ENCODE measurements at places on chromosomes 16 and 17.
A peak's percentile ranks its signal among the peaks of the same experiment; 100 is the strongest.

- no peaks in the 10 kb centered on the region for H3K27me3 ChIP-seq
- H3K4me1 ChIP-seq = peaks cover 27% of the 10 kb centered on the region
- no peak overlapping the region for H3K27ac ChIP-seq
- no peaks in the 10 kb centered on the region for H3K36me3 ChIP-seq
- no peak overlapping the region for H3K4me3 ChIP-seq
These were observed 157.1 kb downstream of the CMIP start for GRCh38 chr16:81601601-81602255.

DNA sequence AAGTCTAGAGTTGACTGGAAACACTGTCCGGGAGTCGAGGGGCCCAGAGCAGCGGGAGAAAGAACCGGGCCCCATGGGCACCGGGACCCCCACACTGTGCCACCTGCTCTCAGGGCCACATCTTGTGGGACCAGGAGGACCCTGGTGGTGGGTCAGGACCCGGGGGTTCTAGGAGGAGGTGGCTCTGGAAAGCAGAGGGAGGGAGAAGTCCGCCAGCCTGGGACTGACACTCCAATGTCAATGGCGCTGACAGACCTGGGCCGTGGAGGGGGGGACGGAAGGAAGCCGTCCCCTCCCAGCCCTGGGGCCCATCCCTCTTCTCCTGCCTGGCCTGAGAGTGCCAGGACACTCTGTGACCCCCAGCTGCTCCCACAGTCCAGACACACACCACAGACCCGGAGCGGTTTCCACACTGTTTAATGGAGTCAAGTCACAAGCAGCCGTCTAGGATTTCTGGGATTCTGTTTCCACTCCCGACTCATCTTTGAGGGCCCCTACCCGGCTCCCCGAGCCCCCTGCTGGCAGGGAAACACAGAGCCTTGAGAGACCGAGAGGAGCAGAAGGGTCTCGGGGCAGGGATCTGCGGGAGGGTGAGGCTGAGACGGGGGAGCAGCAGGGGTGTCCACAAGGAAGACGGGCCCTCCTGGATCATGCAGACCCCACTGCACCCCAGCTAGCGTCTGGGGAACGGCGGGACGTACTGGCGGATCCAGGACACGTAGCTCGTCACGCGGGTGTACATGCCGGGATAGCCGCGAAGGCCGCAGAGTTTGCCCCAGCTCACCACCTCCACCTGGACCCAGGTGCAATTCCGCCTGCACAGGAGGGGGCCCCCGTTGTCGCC is 23.5 kb upstream of the UBE2I start:
- no peak overlapping the region for H3K27ac ChIP-seq
- no peaks in the 10 kb centered on the region for H3K36me3 ChIP-seq
- H3K27me3 ChIP-seq = peaks cover 43% of the 10 kb centered on the region
- DNase-seq = no peak
- peaks cover 16% of the 10 kb centered on the region for H3K4me1 ChIP-seq

GRCh38 chr17:68707031-68707430 is 105.9 kb upstream of the FAM20A start:
- H3K4me3 ChIP-seq = no peak overlapping the region
- peaks cover 8% of the 10 kb centered on the region for H3K4me1 ChIP-seq
- DNase-seq = no peak

GRCh38 chr16:84497418-84498222 is 6.8 kb downstream of the MEAK7 start:
- DNase-seq = no peak
- peaks cover 10% of the 10 kb centered on the region for H3K4me1 ChIP-seq
- no peaks in the 10 kb centered on the region for H3K27me3 ChIP-seq
- H3K4me3 ChIP-seq = no peak overlapping the region
- H3K36me3 ChIP-seq = peaks cover 56% of the 10 kb centered on the region

- H3K4me1 ChIP-seq = no peaks in the 10 kb centered on the region
- H3K27ac ChIP-seq = no peak overlapping the region
- H3K4me3 ChIP-seq = no peak overlapping the region
- H3K27me3 ChIP-seq = no peaks in the 10 kb centered on the region
These were observed 2.3 kb downstream of the SLC5A11 start for GRCh38 chr16:24848065-24848464.

GRCh38 chr16:56269281-56269680 is 78.0 kb downstream of the GNAO1 start:
- H3K36me3 ChIP-seq = peaks cover 14% of the 10 kb centered on the region
- 0 out of 2 replicates have a peak overlapping the region, but pooled peaks have one; percentile 4 for H3K27ac ChIP-seq
- no peaks in the 10 kb centered on the region for H3K27me3 ChIP-seq
- no peak for DNase-seq

- H3K4me3 ChIP-seq = peak overlapping the region; percentile 9
- H3K27ac ChIP-seq = no peak overlapping the region
- DNase-seq = no peak
- no peaks in the 10 kb centered on the region for H3K36me3 ChIP-seq
- H3K4me1 ChIP-seq = peaks cover 74% of the 10 kb centered on the region
- H3K27me3 ChIP-seq = no peaks in the 10 kb centered on the region
These were observed 11.3 kb upstream of the GSE1 start for GRCh38 chr16:85601730-85602401.

- no peaks in the 10 kb centered on the region for H3K27me3 ChIP-seq
- DNase-seq = no peak
- H3K4me3 ChIP-seq = no peak overlapping the region
- H3K4me1 ChIP-seq = no peaks in the 10 kb centered on the region
These were observed 51.7 kb downstream of the ZNF778 start for GRCh38 chr16:89268987-89269735.

DNA sequence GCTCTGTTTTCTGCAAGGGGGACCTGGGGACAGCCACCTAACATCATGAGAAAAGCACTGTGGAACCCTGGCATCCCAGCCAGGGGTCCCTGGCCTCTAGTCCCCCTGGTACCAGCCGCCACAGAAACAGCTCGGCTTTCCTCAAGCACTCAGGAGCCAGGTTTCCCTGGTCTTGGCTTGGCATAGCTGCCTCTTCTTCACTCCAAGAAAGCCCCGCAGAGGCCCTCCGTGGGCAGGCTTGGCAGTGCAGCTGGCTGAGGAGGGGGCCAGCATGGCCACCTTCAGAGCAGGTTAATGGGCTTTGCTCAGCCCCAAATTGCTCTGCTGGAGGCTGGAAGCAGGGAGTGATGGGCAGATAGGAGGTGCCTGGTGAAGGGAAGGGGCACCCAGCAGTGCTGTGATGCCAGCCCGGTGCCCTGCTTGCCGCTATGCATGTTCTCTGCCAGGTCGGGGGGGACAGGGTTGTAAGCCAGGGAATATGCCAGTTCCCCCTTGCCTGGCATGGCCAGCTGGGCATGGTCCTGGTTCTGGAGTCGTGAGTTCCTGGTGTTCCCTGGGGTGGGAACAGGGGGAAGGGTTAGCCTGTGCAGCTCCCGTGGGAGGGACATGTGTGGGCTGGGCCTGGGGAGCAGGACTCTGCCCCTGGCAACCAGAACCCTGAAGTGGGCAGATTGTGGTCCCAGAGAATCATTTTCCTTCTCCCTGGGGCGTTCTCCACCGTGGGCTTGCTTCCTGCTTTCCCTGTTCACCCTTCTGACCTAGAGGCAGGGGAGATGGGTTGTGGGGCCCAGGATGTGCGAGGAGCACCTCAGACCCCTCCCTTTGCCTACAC is 3.2 kb downstream of the ANKRD13B start:
- H3K4me3 ChIP-seq = no peak overlapping the region
- DNase-seq = no peak
- H3K36me3 ChIP-seq = no peaks in the 10 kb centered on the region

- no peak for DNase-seq
- H3K4me1 ChIP-seq = peaks cover 12% of the 10 kb centered on the region
- no peaks in the 10 kb centered on the region for H3K36me3 ChIP-seq
- no peak overlapping the region for H3K4me3 ChIP-seq
- H3K27me3 ChIP-seq = no peaks in the 10 kb centered on the region
These were observed 62.1 kb downstream of the EPN2 start for GRCh38 chr17:19299214-19299747.

DNA sequence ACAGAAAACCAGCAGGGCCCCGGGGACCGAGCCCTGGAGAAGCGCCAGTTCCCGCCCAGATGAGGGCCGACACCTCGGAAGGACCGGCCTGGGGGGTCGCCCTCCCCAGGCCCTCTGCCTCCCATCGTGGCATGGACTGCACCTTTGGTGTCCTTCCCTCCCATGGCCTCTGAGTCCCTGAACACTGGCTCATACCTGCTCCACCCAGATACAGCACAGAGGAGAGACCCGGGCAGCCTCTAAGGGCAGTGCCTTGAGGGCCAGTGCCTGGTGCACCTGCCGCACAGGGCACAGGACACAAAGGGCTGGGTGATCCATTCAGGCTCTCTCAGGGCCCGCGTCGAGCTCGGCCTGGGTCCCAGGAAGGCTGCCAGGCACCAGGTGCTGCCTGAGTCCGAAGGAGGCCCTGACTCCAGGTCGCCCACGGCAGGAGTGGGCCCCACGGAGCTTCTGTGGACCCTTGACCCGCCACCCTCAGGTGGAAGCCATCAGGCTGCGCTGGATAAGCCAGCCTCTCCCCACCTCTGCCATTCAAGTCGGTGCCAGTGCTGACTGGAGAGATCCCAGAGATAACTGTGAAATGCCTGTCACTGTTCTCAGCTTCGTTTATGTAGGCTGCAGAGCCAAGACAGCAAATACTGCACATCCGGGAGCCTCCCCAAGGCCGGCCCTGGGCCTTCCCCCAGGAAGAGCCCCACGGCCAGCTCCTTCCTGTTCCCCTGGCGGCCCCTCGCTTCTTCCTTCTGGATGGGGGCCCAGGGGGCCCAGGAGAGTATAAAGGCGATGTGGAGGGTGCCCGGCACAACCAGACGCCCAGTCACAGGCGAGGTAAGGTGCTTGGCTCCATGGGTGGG is at the start of gene ZG16B:
Gene ZG16B (plus strand): TSS at position 803 of the 854 bp plus-strand sequence. CDS start 139 bp downstream, outside the sequence.
- peaks cover 5% of the 10 kb centered on the region for H3K27me3 ChIP-seq
- DNase-seq = no peak

DNA sequence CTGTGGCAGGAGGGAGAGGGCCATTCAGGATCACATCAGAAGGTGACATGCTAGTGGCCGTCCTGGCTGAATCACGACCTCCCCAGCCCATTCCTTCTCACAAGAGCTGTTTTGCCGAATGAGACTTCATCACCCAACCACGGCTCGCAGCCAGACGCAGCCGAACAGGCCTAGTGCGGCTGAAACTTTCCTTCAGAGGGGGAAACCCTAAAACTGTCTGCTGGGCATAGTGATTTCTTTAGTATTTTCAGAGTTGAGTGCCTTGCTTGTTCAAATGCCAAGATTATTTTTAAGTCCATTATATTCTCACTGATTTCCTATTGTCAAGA is 343.7 kb downstream of the CPPED1 start:
- H3K4me3 ChIP-seq = no peak overlapping the region
- no peaks in the 10 kb centered on the region for H3K36me3 ChIP-seq
- no peaks in the 10 kb centered on the region for H3K27me3 ChIP-seq

- H3K27me3 ChIP-seq = no peaks in the 10 kb centered on the region
- H3K36me3 ChIP-seq = peaks cover 3% of the 10 kb centered on the region
- DNase-seq = no peak
- no peak overlapping the region for H3K4me3 ChIP-seq
- no peak overlapping the region for H3K27ac ChIP-seq
These were observed 8.4 kb downstream of the WDR81 start for GRCh38 chr17:1732833-1733321.

DNA sequence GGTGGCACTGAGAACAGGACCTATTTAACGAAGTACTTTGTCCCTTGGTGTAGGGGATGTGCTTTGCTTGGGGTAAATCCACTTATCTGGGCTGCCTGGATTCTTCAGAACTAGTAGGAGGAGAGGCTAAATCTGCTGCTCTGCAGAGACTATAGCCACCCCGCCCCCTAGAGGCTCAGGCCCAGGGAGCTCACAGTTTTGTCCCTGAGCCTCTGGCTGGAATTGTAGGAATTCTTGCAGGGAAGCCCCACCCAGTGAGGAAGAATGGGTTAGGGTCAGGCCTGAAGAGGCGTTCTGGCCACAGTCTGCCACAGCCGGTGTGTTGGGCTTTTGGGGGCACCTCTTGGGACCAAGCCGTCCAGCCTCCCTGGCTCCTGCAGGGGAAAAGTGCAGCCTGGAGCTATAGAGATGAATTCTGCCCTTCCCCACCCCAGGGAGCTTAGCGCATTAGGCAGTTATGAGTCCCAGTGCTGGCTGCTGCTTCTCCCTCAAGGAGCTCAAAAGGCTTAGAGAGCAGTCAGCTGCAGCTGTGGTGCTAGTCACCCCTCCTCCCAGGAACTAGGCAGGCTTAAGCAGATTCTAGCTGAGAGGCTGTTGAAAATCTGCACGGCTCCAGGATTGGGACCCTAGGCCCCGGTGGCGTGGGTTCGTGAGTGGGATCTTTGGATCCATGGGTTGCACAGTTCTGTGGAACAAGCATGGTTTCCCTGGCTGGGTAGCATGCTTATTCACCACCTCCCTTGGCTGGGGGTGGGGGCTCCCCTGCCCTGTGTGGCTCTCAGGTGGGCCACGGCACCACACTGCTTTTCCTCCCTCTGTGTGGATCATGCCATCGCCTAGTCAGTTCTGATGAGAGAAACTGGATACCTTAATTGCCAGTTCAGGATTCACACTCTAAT is 237.4 kb upstream of the TOM1L1 start:
- H3K27me3 ChIP-seq = peaks cover 7% of the 10 kb centered on the region
- no peak overlapping the region for H3K4me3 ChIP-seq
- H3K4me1 ChIP-seq = peaks cover 4% of the 10 kb centered on the region
- peak; percentile 39 for DNase-seq
- H3K36me3 ChIP-seq = peaks cover 45% of the 10 kb centered on the region

- no peak for DNase-seq
- no peaks in the 10 kb centered on the region for H3K4me1 ChIP-seq
- H3K4me3 ChIP-seq = no peak overlapping the region
- no peaks in the 10 kb centered on the region for H3K36me3 ChIP-seq
- no peak overlapping the region for H3K27ac ChIP-seq
These were observed 442.6 kb upstream of the PSMD7 start for GRCh38 chr16:73853968-73854367.

DNA sequence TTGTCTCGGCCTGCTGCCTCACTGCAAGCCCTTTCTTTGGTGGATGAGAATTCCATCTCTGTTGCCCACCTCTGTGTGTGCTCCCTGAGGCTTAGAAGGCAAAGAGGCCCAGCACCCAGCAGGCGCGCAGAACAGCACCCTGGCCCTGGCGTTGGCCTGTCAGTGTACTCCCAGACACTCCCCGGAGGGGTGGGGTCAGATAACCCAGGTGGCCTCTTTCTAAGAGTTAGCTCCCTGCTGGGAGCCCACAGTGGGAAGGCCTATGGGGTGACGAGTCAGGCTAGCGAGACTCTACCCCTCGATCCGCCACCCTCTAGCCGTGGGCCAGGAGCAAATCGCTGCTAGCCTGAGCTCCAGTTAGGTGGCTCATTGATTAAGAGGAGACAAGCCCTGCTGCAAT is 38.1 kb downstream of the SRL start:
- DNase-seq = no peak
- no peak overlapping the region for H3K4me3 ChIP-seq
- H3K27me3 ChIP-seq = no peaks in the 10 kb centered on the region
- H3K36me3 ChIP-seq = no peaks in the 10 kb centered on the region
- no peak overlapping the region for H3K27ac ChIP-seq

- H3K4me1 ChIP-seq = peaks cover 35% of the 10 kb centered on the region
- H3K27ac ChIP-seq = peak overlapping the region; percentile 4
- no peaks in the 10 kb centered on the region for H3K27me3 ChIP-seq
These were observed 228.7 kb downstream of the MSI2 start for GRCh38 chr17:57484826-57485565.
